ENCODE measurements at places on chromosomes 2 and 18.

DNA sequence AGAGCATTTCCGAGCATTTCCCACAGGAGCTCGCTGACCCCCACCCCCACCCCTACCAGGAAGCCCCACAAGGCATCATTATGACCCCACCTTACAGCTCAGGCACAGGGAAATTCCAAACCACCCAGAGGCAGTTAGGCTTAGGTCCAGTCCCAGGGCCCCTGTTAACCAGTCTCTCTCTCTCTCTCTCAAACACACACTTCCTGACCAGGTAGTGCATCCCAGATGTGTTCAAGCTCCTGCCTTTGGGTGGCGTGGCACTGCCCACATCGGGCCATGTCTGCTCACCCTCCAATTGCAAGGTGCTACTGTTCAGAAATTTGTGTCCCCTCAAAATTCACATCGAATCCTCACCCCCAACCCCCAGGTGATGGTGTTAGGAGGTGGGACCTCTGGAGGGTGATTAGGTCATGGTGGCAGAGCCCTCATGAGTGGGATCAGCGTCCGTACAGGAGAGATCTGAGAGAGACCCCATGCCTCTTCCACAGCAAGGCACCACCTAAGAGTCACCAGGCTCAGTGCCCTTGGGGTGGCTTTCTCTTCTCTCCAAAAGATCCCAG lies 8.8 kb downstream of the COPS9 start:
- no peak for DNase-seq

DNA sequence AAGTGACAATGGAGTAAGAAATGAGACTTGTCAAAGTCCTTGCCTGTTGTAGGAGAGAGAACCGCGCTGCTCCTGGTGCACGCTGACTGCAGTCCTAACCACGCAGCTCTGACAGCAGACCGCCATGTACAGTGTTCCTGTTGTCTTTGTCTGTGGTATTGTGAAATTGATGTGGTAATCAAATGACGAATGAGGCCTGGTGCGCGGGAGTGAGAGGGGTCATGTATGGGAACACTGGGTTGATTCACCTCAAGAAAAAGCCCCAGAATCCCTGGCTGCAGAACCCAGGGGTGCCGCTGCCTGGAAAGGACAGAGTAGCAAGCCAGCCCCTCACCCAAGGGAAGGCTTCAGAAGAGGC lies 64.0 kb downstream of the INPP4A start:
- no peak for DNase-seq

DNA sequence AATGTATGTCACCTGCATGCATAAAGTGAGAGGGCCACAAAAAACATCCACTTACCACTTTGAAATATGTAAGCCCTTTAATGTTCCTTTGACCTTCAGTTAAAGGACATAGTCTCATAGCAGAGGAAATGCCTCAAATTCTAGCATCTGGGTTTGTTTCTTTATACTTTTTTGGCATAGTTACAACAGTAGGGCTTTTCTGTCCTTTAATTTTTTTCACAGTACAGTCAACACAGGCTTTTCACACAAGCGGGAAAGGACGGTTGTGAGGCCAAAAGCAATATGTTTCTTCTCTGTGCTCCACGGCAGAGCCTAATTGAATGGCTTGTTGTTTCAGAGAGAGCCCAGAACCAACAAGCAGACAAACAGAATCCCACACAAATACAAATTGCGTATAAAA lies 57.6 kb downstream of the CRIM1 start:
- DNase-seq: no peak

DNA sequence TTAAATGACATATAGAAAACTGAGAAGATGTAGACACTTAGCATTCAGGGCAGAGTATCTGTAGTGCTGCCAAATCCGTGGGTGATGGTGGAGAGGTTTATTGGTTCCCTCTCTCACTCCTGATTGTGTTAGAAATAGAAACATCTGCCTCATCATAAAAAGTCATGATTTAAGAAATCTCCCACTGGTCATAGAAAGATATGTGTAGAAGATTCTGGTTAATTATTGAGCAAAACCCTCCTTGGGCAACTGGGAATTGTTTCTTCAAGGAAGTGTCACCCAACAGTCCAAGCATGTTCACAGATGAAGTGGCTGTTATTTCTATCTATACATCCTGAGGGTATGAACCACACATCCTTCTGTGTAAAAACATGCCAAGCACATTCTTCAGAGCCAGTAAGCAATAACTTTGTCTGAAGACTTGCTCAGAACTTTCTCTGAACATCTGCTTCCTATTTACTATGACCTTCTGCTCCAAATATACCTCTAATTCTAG lies 33.6 kb upstream of the CHRNA1 start:
- no peak for DNase-seq

DNA sequence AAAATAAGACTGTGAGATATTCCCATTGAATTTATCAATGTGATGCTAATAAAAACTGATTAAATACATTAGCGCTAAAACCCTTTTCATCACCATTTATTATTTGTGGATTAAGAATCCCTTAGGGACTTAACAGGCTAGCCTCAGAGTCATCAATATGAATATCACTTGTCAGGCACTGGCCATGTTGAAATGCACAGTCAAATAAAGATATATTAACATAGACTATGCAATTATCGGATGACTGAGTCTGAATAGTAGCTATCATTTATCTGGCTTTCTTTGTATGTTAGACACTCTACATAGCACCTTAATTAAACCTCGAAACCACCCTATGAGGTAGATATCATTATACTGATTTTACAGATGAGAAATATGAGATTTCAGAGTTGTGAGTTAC lies 213.6 kb downstream of the RDH14 start:
- no peak for DNase-seq

- no peak for DNase-seq
Measured at GRCh38 chr2:195606179-195606578, 50.8 kb upstream of the SLC39A10 start.

DNA sequence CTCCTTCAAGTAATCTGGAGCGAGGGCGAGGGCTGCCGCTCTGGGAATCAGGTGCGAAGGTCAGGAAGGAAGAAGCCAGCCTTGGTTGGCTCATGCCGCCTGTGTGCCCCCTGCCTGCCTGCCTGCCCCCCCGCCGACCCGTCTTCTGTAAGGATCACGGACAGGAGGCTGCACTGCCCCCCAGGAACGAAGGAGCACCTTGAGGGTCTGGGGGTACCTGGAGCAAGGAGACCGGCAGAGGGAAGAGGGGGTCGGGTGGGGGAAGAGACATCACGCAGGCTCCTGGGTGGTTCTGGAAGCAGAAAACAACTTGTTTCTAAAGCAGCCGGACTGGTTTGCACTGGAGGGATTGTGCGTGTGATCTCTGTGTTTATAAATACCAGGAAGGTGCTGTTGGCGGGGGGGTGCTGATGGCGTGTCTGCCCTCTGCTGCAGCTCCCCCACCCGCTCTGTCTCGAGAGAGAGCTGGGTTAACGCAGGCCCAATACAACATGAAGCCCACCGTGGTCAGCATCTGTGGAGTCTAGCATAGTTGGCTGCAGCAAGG lies 1.7 kb downstream of the FOSL2 start:
- no peak for DNase-seq

DNA sequence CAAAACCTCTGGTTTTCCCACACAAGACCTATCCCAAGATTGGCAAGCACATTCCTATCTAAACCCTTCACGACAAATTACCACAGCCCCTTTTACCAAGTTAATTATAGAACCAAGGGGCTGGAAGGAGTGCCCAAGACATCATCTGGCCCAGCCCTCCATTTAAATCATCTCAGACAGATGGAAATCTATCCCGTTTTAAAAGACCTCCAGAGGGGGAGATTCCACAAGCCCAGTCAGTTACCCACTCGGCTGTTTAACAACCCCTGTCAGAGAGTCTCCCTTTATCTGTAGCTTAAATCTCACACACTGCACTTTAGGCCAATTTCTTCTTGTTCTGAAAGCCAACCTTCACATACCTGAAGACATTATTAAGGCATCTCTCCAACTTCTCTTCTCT lies 179.1 kb upstream of the MEIS1 start:
- DNase-seq: no peak

GRCh38 chr2:191148281-191148680 lies 2.5 kb downstream of the STAT4 start:
- no peak for DNase-seq

Measured in Panc1 (cell line).